ENCODE measurements at places on chromosomes 3 and 15.

DNA sequence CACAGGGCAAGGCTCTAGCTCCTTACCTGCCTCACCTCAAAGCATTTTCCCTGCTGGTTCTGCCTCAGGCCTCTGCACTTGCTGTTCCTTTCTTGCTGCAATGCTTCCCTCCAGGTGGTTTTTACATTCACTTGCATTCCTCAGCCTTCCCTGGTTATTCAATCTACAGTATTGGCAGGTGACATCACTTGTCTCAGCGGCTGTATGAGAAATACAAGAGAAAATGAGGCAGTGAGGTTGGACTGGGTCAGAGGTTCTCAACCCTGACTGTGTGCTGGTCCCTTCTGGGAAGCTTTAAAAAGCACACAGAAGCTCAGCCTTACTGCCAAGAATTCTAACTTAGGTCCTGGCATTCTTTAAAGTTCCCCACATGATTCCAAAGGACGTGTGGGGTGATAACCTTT lies 26.7 kb downstream of the SIAH2 start:
- DNase-seq: no peak

GRCh38 chr3:190496859-190497258 lies 17.0 kb upstream of the IL1RAP start:
- DNase-seq: no peak

- DNase-seq: no peak
Measured at GRCh38 chr3:154792828-154793227, 287.3 kb upstream of the MME start.

DNA sequence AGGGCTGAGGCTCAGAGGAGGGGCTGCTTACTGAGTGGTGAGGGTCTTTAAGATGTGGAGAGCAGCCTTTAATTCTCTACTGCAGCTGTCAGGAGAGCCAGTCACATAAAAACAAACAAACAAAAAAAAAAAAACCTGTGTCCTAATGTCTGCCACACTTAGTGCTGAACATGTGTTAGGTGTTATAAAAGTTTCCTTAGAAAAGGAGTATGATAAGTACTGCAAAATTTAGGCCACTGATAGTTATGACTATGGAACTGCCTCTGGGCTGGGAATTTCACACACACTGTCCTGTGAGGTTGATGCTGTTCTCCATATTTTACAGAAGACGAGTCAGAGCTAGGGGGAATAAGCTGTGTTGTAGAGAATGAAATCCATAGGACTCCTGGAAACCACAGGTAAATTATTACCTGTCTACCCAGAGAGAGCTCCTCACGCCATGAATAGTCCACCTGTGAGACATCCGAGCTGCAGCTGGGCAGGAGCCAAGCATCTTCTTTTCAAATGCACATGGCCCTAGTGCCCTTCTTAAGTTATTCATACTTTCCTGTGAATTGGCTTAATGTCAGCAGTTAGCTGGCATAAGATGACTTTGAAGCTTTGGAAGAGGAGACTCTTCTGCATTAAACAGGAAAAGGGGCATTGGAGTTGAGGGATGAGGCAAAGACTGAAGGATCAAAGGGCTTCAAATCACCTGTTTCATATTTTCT lies 34.5 kb upstream of the SKOR1 start:
- DNase-seq: no peak

DNA sequence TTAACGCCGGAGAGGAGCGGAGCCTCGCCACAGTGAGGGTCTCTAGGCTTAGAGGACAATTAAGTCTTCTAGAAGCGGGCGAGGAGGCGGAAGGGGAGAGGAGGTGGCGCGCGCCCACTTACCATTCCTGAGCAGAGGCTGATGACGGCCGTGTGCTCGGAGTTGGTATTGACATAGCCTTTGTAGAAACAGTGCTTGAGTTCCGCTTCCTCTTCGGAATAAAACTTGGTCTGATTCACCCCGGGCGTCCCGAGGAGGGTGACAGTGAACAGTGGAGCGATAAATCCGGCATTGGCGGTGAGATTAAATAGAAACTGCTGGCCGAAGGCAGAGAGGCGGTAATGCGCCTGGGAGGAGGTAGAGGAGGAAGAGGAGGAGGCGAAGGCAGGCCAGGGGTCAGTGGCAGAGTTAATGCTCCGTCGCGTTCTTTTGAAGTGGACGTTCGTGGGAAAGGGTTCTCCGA lies 1.3 kb downstream of the ADAMTS9 start:
- DNase-seq: no peak

DNA sequence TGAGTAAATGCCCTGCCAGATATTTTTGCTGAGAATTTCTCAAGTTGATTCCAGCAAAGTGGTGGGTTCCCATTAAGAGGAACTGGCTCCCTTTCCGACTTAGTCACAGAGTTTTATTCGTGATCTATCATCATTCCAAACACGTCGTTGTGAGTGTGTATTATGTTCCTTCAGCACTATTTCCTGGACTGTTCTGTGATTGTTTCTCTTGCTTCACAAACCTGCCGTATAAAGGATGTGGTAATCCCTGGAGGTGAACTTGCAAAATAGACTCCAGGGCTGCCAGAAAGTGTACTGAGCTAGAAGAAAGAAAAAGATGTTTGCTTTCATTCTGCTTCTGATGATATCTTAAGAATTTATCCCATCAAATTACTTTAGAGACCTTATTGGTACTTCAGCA lies 14.5 kb upstream of the CAPN3 start:
- no peak for DNase-seq

- peak; percentile 79 for DNase-seq
Measured at GRCh38 chr3:149678351-149678950, 20.6 kb upstream of the WWTR1 start.

DNA sequence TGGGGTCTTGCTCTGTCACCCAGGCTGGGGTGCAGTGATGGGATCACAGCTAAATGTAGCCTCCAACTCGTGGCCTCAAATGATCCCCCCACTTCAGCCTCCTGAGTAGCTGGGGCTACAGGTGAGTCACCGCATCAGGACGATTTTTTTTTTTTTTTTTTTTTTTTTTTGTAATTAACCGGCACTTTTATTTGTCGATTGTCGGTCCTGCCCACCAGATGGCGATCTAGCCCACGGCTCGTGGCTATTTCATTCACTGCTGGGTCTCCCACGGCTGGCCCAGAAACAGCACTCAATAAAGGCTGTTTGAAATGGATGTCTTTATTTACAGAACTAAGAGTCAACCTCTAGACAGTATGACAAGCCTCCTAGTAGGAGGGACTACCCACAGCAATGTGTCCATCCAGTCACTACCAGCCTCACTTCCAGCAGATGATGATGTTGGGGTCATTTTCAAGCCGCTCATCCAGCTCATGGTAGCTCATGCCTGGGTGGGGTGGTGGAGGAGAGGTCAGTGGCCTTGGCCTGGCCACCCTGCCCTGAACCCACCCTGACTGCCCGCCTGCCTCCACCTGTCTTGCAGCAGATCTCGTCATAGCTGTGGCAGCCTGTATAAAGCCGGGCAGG lies 1.8 kb upstream of the ZMYND10 start:
- no peak for DNase-seq

- no peak for DNase-seq
Measured at GRCh38 chr3:73520931-73521461, 103.7 kb downstream of the PDZRN3 start.

- DNase-seq: no peak
Measured at GRCh38 chr3:115571413-115571812, 51.9 kb upstream of the GAP43 start.
